ENCODE measurements at places on chromosomes 4 and X. TPM values are rescaled to one million over a fixed set of nuclear protein-coding genes. Genes with fewer than 3 reads are reported as not detected.
A peak's percentile ranks its signal among the peaks of the same experiment; 100 is the strongest.

Gene CT45A3
- total RNA-seq = not detected

Gene GDPD2
- 0.63 TPM for total RNA-seq

Gene FOXR2
- total RNA-seq = not detected

Gene KIT
- total RNA-seq = 4.2 TPM

Gene SNCA
- total RNA-seq = 4.3 TPM

Gene RAI2
- total RNA-seq = not detected

GRCh38 chrX:10603612-10604011, 16.8 kb downstream of the MID1 start:
- DNase-seq = no peak

DNA sequence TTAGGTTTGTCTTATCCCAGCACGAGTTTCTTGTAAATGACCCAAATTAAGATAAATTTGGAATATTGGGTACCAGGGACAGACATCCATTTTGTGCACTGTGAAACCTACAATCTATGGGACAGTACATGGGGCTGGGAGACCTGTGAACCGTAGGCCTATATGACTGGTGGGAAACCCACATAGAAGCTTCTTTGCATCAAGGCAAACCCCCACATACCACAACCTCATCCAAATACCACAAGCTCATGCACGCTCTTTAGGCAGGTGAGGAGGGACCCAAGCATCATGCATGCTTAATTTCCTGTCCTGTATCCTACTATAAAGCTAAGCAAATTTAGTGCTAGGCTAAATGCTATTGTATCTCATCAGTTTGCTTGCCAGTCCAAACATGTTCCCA, 47.8 kb downstream of the NIPAL1 start:
- DNase-seq = peak; percentile 53

- no peak for DNase-seq
Measured at GRCh38 chrX:132837126-132837525, 121.3 kb downstream of the HS6ST2 start.

DNA sequence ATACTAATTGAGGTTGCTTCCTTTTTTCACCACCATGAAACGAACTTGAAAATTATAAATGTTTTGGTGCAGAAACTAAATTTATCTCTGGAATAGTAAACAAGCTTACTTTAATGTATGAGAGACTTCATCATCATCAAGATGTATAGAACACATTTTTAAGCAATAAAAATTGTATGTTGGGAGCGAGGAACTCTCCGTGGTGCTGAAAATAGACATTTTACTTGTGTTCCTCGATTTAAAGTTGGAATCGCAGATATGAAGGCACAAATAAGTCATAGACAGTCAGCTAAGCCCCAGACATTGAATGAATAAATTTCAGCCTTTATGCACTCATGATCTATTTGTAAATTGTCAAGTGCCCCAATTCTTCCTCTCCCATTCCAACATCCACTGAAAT, 310.7 kb downstream of the STK32B start:
- peak; percentile 27 for DNase-seq

- no peak for DNase-seq
Measured at GRCh38 chr4:18441203-18441590, 419.6 kb upstream of the LCORL start.

DNA sequence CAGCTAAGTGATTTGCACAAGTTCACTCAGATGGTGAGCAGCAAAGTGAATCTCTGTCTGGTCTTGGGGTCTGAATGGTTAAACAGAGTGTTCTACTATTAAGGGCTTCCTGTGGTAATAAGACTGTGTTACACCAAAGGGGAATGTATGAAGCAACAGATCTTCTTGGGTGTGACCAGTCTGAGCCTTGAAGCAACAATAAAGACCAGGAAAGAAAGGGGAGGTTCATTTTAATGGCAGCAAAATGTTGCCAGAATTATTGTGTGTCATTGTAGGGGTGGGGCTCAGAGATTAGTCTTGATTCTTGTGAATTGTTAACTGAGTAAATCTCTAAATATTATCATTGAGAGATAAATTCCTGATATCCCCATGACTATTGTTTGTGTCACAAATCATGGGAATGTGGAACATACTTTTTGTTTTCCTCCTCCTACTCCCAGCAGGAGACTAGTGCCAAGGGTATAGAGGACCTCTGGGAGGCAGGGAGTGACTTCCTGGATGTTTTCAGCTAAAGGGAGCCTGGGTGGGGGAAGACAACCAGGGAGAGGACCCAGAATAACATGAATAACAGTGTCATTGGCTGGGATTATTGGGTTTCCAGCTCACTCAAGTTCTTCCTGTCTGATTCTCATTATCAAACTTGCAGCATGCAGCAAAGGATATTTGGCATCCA, 141.4 kb upstream of the PAK3 start:
- no peak for DNase-seq

DNA sequence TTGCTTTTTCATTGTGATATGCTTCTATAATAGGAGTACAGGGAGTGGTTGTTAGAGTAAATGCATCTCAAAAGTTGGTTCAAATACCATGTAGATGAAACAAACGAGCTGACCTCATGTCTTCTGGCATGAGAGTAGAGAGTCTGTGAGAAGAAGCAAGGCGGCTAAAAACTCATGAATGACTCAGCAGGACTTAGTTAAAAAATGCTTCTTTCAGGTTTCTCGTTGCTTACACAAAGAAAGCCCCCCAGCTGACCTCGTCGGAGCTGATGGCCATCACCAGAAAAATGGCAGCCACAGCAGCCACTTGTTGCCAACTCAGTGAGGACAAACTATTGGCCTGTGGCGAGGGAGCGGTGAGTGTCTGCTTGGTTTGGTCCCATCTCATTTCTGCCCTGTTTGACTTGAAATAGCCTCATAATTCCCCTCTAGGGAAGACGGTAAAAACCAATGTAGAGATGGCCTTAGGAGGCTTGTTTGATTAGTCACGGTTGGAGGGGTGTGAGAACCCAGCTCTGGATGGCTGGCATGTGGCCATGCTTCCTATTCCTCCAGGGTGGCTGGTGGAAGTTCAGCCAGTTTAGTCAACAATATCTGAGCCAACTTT, 14.5 kb downstream of the AFP start:
- DNase-seq = no peak

DNA sequence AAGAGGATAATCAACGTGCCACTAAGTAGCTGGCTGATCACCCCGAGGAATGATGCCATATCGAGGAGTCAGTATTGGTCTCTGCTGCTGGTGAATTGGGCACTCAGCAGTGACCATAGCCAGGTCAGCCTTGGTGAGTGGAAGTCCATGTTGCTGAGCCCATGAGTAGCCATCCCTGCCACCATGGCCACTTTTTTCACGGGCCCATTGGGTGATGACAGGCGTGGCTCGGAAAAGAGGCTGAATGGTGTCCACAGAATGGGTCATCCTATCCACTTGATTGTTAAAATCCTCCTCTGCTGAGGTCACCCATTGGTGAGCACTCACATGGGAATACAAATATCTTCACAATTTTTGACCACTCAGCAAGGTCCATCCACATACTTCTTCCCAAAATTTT, 114.4 kb downstream of the UBE2NL start:
- no peak for DNase-seq

DNA sequence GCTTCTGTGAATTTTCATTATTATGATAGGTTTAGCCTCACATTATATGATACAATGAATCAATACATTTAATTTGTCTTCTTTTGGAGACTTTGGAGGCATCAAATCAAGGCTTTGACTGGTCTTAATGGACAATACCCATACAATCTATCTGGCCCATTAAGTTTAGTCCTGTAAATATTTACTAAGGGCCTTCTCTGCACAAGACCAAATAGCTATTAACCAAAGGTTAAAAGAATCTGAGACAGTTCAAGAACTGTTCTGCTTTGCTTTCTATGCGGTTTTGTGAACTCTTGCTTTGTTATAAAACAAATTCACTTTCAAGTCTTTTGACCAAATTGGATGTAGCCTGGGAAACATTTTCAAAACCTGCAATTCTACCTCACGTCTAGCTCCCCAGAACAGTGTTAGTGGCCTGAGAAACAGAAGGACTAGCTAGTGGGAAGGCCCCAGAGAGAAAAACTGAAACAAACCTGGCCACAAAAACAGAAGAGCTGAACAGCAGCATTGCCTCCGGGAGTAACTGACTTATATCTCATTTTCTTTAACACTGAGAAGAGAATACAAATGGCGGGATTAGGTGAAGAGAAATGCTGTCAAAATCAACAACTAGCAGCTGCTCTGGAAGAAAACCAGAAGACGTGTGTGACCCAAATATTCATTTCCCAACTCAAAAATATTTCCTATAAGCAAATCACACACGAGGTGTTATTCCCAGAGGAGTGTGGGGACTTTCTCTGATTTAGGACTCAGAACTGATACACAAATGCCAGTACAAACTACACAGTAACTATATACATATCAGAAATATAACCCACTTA, 548 bp downstream of the TLR1 start:
- DNase-seq = peak; percentile 25

DNA sequence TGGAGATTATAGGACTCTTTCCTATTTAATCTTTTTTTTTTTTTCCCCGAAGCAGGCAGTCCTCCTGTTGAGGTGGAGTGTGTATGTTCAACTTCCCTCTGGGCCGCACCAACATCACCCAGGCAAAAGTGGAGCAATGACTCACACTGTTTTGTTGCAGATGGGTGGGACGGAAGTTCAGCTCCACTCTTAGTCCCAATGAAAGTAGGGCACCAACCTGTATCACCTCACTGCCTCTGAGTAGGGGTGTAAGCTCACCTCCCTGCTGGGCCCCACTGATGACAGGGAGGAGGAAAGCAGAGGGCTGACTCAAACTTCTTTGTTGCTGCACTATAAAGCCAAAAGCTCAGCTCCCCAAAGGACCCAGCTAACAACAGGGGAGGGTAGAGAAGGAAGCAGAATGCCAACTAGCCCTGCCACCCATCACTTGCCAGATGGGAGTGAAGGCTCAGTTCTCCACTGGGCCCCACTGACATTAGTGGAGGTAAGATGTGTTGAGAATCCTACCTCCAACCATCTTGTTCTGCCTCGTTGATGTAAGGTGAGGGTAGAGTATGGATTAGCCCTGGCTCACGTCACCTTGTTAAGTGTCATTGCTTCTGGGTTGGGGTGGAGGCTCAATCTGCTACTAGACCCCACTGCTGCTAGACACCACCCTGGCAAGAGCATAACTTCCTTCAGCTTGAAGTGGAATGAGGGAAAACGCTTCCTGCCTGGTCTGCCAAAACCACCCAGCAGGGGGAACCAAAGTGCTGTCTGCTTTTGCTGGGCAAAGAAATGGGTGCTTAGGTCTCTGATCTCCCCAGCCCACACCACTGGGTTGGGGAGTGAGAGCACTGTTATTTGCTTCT, 14.1 kb downstream of the RPS6KA3 start:
- peak; percentile 71 for DNase-seq

DNA sequence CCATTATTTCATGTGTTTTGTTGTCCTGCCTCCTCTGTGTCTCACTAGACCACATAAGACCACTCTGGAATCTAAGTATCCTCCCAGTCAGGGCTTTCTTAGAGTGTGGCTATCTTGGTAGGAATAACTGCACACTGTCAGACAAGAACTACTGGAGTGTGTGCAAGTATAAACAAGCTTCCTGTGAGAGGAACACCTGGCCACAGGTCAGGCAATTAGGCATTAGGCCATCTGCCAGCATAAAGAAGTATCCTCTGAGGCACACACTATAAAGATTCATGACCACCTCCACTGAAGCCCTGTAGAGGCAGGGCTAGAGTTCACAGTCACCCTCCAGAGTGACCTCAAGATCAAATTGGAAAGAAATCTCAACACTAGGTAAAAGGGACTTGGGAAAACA, 507.0 kb upstream of the PABPC4L start:
- DNase-seq = no peak

DNA sequence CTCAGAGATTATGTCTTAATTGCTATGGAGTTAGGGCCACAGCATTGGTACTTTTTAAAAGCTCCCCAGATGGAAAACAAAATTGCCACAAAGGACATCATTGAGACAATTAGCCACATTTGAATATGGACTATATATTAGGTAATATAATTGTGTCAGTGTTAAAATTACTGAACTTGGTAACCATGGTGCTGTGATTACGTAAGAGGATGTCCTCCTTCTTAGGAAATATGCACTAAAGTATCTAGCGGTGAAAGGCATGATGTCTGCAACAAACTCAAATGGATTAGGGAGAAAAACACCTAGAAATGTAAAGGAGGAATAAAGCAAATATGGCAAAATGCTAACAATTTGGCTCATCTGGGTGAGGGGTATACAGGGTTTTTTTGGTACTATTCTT, 89.9 kb upstream of the PAK3 start:
- no peak for DNase-seq

DNA sequence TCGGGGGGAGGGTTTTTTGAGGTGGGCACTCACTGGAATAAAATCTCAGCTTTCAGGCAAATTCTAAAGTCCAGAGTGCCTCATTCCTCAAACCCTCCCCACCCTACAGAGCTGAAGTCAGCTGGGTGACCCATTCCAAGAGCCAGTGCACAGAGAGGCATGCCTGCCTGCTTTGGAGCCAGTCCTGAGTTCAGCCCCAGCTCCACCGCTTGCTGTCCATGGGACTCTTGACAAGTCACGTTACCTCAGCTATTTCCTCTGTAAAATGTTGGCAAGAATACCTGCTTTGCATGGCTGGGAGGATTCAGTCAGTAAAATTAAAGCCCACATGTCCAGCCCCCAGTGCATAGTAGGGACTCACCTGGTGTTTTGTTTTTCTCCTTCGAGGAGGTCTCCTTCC, 125.9 kb upstream of the PJA1 start:
- DNase-seq = no peak

GRCh38 chrX:362937-363620, 23.6 kb downstream of the PPP2R3B start:
- DNase-seq = no peak

DNA sequence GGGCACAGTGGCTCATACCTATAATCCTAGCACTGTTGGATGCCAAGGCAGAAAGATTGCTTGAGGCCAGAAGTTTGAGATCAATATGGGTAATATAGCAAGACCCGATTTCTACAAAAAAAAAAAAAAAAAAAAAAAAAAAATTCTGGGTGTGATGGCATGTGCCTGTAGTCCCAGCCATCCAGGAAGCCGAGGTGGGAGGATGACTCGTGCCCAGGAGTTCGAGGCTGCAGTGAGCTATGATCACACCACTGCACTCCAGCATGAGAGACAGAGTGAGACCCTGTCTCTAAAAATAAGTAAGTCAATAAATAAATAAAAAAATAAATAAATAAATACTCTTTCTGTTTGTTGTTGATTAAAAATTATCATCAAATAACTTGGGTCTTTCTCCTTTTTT, 62.4 kb upstream of the BMPR1B start:
- no peak for DNase-seq

GRCh38 chrX:123859409-123859845, 426 bp upstream of the XIAP start:
- DNase-seq = no peak

DNA sequence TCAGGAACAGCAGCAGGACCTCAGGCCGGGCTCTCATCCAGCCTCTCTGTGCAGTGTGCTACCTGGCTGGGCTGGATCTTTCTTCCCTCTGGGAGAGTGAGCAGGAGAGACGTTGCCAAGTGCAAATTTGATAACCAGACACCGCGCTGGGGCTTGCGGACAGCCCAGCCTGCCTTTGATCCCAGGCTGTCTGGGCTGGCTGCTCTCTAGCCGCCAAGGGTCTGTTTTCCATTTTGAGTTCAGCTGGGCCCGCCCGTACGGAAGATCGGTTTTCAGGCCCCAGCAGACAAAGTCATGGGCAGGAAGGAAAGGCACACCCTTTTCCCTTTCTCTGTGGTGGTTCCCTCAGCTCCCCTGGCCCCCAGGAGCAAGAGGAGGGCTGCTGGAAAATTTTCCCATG, 90.2 kb downstream of the CPZ start:
- DNase-seq = no peak

Measured in activated CD8-positive, alpha-beta T cell treated with anti-CD3 and anti-CD28 coated beads, Interleukin-2, amount 10 ng/mL, durations not matched to agents 7 days and 5 days (primary cell).